ENCODE measurements at places on chromosomes 3 and 15. TPM values are rescaled to one million over a fixed set of nuclear protein-coding genes. Genes with fewer than 3 reads are reported as not detected.

GRCh38 chr15:37058316-37058985, 41.9 kb downstream of the MEIS2 start:
- H3K27ac ChIP-seq, result no peak overlapping the region
- H3K4me1 ChIP-seq, result peaks cover 9% of the 10 kb centered on the region
- H3K27me3 ChIP-seq, result no peaks in the 10 kb centered on the region
- no peak for DNase-seq
- H3K36me3 ChIP-seq, result no peaks in the 10 kb centered on the region

DNA sequence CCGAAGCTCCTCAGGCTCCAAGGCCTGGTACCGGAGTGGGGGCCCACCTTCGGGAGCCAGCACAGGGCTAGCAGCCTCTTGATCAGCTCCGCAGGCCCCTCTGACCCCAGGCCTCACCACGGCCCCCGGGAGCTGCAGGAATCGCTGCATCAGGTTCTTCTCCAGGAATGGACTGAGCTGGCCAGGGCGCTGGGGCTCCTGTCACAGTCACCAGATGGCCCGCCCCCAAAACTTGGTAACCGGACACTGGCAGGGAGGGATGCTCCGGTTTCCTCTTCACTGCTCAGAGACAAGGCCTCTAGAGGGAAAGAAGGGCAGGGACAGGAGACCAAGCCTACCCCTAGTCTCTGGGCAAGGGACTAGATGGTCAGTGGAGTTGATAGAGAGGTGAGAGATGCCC, 9.9 kb downstream of the AP3B2 start:
- no peaks in the 10 kb centered on the region for H3K4me1 ChIP-seq
- no peak for DNase-seq
- H3K36me3 ChIP-seq, result no peaks in the 10 kb centered on the region
- no peak overlapping the region for H3K27ac ChIP-seq

GRCh38 chr3:148131990-148132638, 565.6 kb upstream of the AGTR1 start:
- H3K36me3 ChIP-seq, result no peaks in the 10 kb centered on the region
- H3K4me1 ChIP-seq, result no peaks in the 10 kb centered on the region
- H3K27ac ChIP-seq, result no peak overlapping the region
- H3K4me3 ChIP-seq, result no peak overlapping the region
- no peak for DNase-seq

- DNase-seq, result peak; percentile 37
- H3K4me3 ChIP-seq, result no peak overlapping the region
- no peaks in the 10 kb centered on the region for H3K36me3 ChIP-seq
- H3K4me1 ChIP-seq, result peaks cover 41% of the 10 kb centered on the region
Observed at GRCh38 chr3:129123314-129124060, 1.9 kb upstream of the RAB43 start.

LTF gene
- 8.9 TPM for total RNA-seq

WHAMM gene
- total RNA-seq, result 9.2 TPM

KCNMB2 gene
- not detected for total RNA-seq

AMIGO3 gene
- 2.1 TPM for total RNA-seq

FRMD4B gene
- 7.3 TPM for total RNA-seq

ENTPD3 gene
- 12.2 TPM for total RNA-seq
